ENCODE measurements at places on chromosomes 1 and 21.

GRCh38 chr21:35119501-35120047 is 70.5 kb upstream of the RUNX1 start:
- no peak for DNase-seq

- DNase-seq, result no peak
These were observed 14.4 kb downstream of the PRR9 start for GRCh38 chr1:153231785-153232184.

- no peak for DNase-seq
These were observed 37.3 kb downstream of the PTAFR start for GRCh38 chr1:28139025-28139712.

DNA sequence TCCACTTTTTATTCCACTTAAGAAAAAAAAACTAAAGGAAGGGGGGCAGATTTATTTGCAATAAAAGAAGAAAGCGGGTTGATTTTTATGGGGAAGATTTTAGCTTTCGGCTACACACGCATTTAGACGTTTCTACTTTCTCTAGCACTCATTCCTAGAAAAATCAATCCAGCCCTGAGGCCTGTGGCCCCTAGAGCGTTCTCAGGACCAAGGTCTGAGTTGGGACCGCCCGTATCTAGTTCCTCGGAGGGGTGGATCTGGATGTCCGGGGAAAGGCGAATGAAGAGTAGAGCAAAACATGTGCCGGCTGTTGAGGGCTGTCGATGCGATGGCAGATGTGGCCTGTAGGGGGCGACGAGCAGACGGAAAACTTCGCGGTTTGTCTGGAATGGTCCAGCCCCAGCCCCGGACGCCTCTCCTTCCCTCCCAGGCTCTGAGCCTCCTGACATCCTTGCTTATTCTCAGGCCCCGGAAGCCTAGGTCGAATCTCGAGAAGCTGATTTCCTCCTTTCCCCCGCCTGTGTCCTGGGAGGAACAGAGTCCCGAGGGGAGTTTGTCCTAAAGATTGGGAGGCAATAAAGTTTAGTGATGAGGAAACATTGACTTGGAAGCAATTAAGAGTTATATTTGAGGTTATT is 5.2 kb downstream of the FOXD3 start:
- peak; percentile 54 for DNase-seq

DNA sequence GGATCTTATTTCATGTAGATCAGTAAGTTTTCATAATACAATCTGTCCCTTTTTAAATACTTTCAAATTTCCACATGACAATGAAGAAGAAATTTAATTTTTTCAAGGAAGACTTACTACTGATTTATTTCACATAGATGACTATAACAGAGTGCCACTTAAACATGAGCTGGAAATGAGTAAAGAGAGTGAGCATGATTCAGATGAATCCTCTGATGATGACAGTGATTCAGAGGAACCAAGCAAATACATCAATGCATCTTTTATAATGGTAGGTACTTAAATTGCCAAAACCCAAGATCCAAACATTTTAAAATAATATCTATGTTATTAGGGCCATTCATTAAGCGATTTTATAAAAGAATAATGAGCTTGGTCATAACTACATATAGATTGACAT is 110.4 kb downstream of the PTPRC start:
- no peak for DNase-seq

DNA sequence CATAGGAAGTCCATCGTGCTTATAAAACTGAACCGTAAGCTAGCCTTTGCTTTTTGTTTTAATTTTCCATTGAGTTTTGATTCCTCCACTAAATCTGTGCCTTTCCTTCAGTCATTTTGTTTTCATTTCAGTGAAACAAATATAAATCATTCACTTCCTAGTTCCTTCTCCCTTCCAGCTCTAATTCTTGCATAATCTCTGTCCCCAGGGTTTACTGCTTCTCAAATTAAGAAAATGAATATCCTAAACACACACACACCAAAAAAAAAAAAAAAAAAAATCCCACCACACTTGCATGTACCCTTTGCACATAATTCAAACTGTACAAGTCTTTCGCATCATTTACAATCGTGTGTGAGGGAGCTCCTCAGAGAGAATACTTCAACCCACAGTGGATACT is 6.8 kb downstream of the KCNH1 start:
- DNase-seq, result no peak

GRCh38 chr1:45923343-45923742 is 119.9 kb downstream of the MAST2 start:
- no peak for DNase-seq

DNA sequence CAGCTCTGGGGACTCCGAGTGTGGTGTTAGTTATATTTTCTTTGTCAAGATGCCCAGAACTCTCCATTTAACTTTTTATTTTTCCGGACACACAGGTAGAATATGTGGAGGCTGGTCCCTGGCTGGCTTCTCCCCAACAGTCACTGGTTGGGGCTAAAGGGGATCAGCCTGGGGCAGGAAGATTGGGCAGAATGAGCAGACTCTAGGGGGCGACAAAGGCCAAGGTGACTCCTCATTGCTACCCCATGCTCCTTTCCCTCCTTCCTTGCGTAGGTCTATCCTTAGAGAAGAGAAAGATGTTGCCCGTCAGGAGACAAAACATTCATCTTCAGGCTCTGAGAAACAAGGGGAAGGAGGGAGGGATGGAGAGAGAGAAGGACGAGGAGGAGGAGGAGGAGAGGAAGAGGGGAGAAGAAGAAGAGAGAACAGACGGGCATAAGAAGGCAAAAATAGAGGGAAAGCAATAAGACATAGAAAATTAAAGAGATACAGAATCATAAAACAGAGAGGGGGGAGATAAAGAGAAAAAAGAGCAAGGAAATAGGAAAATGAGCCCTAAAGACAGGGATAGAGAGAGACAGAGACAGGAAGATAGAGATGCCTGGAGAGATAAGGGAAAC is 89.9 kb downstream of the FOXD2 start:
- DNase-seq, result no peak

GRCh38 chr1:178566187-178566586 is 53.3 kb downstream of the TEX35 start:
- DNase-seq, result peak; percentile 27

GRCh38 chr21:33657124-33657820 is 15.0 kb downstream of the ITSN1 start:
- no peak for DNase-seq

DNA sequence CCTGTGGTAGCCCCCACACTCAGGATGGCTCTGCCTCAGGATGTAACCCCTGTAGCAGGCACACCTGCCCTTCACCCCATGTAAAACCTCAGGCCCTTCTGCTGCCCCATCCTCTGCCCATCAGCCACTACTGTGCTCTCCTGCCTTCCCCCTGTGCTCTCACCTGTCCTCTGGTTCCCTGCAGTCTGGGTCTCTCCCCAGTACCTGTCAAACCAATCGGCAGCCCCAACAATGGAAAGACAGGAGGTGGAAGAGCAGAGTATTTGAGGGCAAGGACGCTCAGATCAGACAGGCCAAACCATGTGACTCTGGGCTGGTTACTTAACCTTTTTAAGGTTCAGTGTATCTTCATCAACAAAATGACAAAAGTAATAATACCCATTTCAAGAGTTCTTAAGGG is 30.9 kb downstream of the SMIM12 start:
- no peak for DNase-seq

GRCh38 chr1:219325368-219325742 is 151.7 kb downstream of the LYPLAL1 start:
- DNase-seq, result no peak

GRCh38 chr21:42476388-42477331 is 19.4 kb downstream of the RSPH1 start:
- DNase-seq, result no peak

- DNase-seq, result no peak
These were observed 1.6 kb downstream of the E2F2 start for GRCh38 chr1:23529146-23530086.

DNA sequence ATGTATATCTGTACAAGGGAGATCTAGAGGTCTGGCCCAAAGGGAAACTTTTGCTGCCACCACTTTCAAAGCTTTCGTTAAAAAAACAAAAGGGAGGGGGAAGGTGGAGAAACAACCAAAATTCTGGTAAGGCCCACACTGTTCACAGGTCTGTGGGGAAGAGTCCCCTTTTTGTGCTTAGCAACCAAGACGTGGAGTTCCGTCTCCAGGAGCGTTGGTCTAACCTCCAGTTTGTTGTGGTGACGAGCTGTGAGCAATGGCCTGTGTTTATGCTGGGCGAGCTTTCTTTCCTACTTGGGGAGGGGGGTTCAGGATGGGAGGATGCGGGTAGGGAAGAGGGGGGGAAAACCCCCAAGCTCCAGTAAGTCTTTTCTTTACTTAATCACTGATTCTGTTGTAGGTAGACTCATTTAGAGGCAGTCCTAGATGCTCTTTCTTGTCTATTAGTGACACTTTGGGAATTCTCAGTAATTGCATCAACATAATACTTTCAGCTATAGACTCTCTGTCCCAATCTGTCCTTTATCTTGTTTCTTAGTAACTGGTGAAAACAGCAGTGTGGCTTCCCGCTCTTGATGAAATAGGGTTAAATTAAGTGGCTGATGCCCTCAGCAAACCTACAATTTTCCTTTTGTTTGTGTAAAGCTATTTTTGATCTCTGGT is 1.5 kb downstream of the HIPK1 start:
- DNase-seq, result peak; percentile 83

DNA sequence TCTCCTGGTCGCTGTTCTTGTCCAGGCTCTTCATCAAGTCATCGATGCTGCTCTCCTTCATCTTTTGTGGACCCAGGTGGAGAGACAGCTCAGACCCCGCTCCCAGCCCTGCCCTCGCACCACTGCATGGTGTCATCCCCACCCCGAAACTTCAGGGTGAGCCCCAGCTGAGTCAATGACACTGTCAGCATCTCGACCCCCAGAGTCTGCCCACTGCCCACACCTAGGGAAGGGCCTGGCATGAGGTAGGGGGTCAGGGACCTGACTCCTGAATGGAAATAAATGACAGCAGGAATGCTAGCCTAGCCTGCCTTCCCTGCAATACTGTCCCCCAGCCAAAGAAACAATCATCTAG is 1.6 kb upstream of the S100A6 start:
- no peak for DNase-seq

DNA sequence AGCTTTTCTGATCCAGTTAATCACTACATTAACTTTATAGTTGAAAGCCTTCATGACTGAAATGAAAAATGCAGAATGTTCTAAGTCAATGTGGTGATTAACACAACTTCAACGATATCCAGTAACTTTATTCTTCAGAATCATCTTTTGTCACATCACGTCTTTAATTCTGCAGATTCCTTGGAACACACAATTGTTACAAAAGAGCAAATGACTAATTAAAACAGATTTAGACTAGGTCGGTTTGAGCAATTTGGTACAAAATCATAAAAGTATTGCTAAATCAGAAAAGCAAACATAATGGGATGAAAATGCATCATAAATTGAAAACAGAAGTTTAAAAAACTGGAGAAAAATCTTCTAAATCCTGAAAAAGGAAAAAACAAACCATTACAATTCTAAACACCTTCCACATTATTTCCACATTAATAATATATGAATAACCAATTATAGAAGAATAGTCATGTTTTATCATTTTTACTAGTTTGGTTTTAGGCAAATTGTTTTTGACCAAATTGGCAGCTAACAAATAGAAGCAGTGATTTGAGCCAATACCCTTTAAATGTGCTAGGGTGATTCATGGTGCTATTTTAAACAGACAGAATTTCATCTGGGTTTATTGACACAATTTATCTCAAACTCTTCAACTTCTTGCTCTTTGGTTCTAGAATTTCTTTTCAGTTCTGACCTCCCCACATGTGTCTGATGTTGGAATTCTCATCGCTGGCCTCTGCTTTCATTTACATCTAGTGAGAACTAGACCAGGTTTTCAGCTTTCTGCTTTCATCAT is 468.1 kb upstream of the PTBP2 start:
- no peak for DNase-seq

DNA sequence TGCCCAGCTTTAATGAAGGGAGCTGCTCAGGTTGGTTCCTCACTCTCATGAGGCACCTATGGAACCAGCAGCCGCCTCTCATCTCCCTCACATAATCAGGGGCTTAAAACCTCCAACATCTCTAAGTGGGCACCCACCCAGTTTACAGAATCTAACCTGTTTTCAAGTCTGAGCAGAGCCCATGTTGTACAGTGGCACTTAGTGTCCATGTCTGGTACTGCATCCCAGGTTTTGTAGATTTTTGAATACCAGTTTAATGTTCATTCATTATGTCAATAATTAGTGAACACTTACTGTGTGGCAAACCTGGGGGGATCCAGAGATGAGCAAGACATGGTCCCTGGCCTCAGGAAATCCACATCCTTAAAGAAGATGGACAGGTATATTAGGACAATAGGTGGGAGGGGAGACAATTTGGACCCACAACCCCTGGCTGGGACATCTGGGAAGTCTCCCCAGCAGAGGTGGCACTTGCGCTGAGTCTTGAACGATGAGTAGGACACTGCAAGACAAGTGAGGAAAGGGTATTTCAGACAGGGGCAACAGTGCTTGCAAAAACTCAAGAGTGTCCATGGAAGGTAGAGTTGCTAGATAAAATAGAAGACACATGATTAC is 83.3 kb downstream of the LACTBL1 start:
- DNase-seq, result no peak

DNA sequence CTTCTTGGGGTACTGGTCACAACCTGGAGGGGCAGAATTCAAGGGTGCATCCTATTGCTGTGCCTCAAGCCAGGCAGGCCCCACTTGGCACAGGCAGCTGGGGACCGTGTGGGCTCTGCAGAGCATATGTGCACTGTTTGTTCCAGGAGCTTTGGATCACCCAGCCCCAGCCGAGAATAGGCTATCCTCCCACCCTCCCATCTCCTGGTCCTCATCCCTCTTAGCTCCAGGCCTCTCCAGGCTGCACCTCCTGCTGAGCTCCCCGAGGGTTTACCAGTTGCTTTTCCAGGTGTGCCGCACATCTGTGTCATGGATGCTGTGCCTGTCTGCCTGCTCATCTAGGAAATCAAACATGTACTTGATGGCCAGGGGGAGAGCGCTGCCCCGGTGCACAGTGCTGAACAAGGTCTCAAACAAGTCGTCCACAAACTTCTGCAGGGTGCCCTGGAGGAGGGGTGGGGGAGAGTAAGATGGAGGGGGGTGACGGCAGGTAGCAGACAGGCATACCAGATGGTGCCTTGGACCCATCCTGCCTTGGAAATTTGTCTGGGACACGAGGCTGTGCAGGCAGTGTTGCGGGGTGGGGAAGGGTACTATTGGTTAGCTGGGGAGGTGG is 120.5 kb upstream of the CD34 start:
- no peak for DNase-seq

- DNase-seq, result no peak
These were observed 23.7 kb downstream of the ERRFI1 start for GRCh38 chr1:8002329-8002910.

GRCh38 chr21:39384674-39385298 is 35.9 kb upstream of the HMGN1 start:
- DNase-seq, result no peak

DNA sequence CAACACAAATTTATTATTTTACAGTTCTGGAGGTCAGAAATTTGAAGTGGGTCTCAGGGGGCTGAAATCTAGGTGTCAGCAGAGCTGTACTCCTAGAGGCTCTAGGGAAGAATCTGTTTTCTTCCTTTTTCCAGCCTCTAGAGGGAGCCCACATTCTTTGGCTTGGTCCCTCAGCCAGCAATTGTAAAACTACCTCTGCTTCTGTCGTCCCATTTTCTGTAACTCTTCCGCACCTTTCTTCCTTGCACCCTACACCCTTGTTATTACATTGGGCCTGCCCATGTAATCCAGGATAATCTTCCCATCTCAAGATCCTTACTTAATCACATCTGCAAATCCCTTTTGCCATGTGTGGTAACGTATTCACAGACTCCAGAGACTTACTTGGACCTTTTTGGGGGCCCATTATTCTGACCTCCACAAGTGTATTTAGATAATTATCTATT is 24.8 kb upstream of the THEM4 start:
- peak; percentile 40 for DNase-seq

GRCh38 chr1:44719318-44719717 is 11.7 kb downstream of the RNU5D-1 start:
- DNase-seq, result no peak

GRCh38 chr1:214615871-214616270 is 12.9 kb downstream of the CENPF start:
- DNase-seq, result no peak

Data from T-helper 2 cell treated with Interferon-gamma antibody and Interleukin-4, amounts not matched to agents 5 μg/mL and 100 μg/mL, for 36 hours (primary cell).